Stimulated activated CD8-positive, alpha-beta memory T cell treated with anti-CD3 and anti-CD28 coated beads, Interleukin-7, amount 100 ng/mL, for 4 hours (primary cell): ENCODE measurements at places on chromosomes 3 and 15.
A peak's percentile ranks its signal among the peaks of the same experiment; 100 is the strongest.

- DNase-seq = no peak
Observed at GRCh38 chr3:53137221-53137620, 7.0 kb upstream of the RFT1 start.

- DNase-seq = no peak
Observed at GRCh38 chr3:58560771-58561311, 16.4 kb downstream of the FAM107A start.

DNA sequence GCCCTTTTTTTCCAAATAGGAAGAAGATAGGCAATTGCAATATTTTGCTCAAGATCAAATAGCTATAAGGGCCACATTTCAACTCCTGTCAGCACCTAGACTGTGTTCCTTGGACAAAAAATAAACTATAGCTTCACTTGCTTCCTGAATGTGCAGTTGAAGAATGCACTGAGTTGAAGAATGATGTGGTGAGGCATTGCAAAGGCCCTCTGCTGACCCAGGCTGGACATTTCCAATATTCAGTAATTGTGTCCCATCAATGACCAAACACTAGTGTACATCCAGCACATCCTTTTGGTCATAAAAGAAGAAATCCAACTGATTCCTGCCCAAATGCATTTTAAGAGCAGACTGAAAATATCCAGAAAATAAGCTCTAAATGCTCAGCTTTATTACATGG lies 424.8 kb upstream of the TGFBR2 start:
- DNase-seq = no peak

DNA sequence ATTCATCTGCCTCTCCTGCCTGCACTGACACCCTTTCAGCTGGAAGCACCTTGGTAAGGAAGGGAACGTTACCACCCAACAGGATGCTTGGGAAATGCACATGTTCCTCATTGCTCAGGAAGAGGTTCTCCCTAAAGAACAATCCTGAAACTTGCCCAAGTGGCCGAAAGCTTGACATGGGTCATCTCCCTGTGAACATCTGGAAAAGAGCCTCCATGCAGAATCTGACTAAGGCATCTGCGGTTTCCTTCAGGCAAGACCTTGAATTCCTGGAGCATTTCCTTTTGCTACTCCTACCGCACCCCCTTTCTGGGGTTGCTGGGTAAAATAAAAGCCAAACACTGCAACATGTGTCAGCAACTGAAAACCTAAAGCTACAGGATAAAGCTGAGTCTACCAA lies 68.7 kb upstream of the SNRK start:
- DNase-seq = no peak

- DNase-seq = no peak
Observed at GRCh38 chr3:158769549-158769948, 32.3 kb upstream of the MFSD1 start.

DNA sequence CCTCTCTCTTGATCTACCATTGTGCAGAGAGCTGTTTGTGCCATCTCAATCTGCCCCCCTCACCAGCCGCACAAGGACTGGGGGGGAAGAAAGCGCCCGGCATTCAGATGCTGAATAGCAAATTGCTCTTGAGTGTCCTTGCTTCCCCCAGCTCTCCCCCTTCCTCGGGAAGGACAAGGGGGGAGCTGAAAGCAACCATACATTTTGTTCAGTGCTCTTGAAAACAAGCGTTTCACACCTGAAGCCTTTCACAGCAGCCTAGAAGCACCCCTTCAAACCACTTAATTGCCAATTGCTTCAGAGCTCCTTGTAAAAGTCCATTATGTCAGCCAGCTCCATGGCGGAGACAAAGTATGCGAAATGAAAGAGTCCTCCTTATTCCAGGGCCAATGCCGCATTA lies 540.1 kb downstream of the NR2F2 start:
- no peak for DNase-seq

DNA sequence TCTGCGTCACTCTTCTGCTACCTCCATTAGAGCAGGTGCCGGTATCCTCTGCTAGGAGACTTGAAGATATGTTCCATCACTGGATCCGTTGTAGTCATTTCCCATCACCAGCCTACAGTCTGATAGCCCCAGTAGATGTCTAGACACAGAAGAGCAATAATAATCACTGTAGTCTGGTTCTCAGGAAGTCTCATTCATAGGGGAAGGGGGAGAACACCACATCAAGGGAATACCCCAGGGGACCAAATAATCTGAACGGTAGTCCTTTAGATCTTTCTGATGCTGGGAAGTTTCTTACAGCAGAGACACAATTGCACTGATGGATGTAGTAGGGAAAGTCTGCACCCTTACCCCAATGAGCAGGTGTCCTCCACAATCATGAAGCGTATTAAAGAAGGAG lies 595.0 kb downstream of the EPHA3 start:
- DNase-seq = no peak

- DNase-seq = no peak
Observed at GRCh38 chr3:41874022-41874421, 87.9 kb downstream of the ULK4 start.

DNA sequence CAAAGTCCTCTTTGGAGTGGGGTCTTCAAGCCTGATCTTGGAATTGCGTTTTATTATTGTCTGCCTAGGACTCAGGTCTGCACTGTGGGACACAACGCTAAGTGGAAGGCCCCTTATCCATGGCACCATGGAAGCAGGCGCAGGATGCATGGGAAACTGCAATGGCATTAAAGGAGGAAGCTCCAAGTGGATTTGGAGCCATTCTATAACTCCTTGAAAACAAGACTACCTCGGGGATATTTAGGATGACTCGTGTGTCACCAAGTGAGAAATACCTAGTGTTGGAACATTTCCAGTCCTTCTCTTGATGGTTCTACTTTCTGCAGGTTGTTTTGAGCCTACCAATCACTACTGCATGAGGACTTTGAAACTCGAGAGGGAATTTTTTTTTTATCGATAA lies 126.6 kb upstream of the ZBED2 start:
- no peak for DNase-seq

DNA sequence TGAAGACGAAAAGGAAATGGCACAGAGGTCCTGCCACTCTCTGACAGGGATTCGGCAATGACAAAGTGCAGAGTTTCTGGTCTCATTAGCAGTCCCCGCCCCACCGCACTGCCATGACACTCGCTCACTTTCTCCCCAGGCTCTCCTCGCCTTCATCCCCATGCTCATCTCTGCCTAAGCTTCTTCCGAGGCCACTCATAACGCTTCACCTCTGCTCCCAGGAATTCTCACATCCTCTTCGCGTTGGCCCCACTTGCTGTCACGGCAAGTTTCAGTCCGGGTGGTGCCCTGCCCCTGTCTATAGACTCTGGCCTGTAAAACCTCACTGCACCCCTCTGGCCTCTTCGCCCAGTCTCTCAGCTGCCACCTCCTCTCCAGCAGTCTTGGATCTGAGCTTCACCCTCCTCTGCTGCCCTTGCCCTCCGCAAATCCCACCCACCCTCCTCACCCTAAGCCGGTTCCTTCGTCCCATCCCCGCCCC lies 654 bp downstream of the RUBCN start:
- DNase-seq = peak; percentile 20

DNA sequence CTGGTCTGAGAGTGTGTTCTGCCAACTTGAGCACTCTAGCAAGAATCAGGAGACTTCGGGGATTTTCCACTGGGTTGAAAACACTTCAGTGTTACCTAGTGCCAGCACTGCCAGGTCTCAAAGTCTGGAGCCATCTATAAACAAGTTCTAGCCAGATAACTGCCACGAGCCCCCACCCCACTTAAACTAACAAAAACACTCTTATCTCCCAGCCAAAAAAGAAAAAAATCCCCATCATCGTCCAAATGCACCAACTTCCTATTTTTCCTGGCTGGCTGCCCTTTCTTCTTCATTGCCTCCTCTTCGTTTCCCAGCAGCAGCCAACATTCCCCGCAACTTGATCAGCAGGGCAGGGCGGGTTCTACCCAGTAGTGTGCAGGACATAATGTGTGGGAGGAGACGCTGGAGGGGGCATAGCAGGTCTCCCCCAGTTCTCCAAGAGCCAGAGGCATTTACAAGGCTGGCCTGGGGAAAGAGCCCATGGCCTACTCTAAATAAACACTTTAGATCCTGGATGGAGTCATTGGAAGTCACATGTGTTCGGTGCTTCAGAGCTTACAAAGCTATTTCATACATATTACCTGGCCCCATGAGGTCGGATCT lies 29.5 kb downstream of the C2CD4B start:
- DNase-seq = no peak

DNA sequence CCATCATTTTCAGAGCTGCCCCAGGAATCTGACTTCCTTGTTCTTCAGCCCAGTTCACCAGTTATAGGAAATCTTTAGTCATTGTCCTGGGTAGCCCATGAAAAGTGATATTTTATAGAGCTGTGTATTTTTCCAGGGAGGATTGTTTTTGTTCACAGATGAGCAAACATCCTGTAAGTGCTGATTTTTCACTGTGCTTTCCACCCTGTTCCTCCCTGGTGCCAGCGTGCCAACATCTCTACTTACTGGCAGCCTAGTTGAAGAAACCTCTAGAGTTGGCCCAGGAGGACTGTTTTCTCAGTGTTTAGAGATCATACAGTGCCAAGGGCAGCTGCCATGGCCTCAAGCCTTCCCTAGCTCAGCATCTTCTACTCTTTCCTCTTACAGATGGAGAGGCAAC lies 41.3 kb downstream of the ST6GAL1 start:
- no peak for DNase-seq

- DNase-seq = no peak
Observed at GRCh38 chr15:60672400-60672799, 193.5 kb upstream of the ICE2 start.

DNA sequence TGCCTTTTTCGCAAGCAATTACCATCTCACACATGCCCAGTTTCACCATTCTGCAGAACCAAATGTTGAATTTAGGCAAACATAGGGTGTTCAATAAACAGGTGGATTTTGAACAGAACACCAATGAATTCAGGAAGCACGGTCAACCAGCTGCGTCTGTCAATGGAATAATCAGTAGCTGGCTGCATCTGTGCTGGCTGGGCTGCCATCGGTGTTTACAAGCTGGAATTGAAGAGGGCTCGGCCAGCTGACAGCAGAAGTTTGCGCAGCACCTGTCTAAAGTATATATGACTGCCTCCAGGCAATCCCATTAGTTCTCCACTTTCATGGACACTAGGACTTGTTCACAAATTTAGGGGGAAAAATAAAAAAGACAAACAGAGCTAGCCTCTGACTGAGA lies 996.4 kb upstream of the CFAP20DC start:
- no peak for DNase-seq

- no peak for DNase-seq
Observed at GRCh38 chr3:88009066-88009465, 49.7 kb downstream of the CGGBP1 start.

DNA sequence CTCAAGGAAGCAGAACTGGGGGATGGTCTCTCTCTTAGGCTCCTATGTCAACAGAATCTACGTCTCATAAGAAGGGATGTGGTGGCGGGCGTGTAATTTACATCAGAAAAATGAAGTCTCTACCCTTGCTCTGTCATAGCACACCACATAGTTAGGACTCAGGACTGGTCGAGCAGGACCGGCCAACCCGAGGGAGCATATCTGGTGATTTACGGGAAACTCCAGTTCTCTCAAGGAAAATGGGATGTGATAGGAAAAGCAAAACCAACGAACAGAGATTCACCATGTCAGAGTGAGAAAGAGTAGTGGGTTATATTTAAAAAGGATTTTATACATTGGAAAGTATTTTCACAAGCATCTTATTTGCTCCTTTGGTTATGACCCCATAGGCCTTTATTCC lies 54.7 kb downstream of the IGF2BP2 start:
- DNase-seq = no peak

- no peak for DNase-seq
Observed at GRCh38 chr3:143294188-143294587, 174.6 kb downstream of the CHST2 start.

DNA sequence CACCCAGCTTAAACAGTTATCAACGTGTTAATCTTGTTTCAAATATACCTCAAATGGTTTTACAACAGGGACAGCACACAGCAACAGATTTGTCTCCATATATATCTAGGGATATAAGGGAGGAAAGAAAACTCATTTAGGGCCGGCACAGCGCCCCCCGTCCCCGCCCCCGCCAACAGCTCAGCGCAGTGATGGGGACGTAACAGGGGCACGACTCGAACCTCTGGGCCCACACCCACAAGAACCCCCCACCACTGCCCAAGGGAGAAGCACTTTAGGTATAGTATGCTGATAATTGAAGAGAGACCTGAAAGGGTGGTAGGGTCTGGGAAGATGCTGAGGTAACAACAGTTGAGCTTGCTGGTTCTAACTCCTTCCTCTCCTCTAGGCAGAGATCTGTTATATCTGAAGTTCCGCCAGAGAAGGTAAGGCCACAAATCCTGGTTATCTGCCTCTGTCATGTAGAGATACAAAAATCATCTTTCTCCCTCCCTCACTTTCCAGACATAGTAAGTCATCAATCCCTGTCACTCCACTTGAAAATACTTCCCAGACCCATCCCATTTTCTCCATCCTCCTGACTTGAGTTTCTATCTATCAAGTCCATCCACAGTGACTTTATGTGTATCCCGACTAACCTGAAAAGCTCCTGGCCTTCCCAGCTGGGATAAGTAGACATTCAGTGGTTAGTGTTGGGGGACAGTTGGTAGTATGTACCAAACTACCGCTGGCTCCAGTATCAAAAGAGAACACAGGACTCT lies 126.9 kb downstream of the PDZRN3 start:
- DNase-seq = no peak
